A549 (cell line): ENCODE measurements at places on chromosomes 12 and 14.

GRCh38 chr12:106527356-106527755 lies 55.4 kb upstream of the RFX4 start:
- DNase-seq: no peak

DNA sequence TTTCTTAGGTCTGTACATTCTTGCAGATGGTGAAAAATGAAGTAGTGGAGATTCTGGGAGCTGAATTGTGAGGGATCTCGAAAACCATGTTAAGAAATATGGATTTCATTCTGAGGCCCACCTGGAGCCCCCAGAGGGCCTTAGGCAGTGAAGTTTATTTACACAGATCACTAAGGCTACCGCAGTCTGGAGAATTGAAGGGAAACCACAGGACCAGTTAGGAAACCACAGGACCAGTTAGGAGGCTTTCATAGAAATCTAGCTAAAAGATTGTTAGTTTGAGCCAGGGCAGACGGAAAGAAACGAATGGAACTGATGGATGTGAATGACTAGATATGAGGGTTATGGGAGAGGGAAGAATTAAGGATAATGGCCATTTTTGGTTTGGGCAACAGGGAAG lies 7.2 kb downstream of the CBLN3 start:
- no peak for DNase-seq

GRCh38 chr14:102726191-102726949 lies 50.9 kb upstream of the TRAF3 start:
- DNase-seq: no peak

DNA sequence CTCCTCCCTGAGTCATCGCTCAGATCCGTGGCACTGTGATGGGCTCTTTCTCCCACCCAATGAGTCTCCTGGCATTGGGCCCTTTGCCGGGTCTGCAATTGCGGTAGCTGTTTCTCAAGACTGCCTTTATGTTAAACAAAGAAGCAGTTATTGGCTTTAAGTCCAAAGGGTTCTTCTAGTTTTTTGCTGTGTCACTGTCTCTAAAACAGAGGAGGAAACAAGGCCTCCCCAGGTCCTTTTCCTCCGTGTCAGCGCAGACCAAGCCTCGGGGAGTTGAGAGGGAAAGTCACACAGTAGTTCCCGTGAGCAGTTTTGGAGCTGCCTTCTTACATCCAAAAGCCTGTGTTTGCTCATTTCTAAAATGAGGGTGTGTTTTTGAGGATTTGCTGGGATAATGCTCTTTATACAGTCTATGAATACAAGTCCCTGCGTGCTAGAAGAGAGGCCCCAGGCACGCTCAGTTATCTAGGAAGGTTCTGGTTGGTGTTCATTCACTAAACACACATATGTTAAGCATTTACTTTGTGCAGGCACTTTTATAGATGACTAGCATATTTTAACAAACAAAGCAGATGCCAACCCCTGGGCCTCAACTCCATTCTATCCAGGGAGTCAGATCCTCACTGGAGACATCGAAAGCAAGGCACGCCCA lies 126.0 kb upstream of the PZP start:
- no peak for DNase-seq

DNA sequence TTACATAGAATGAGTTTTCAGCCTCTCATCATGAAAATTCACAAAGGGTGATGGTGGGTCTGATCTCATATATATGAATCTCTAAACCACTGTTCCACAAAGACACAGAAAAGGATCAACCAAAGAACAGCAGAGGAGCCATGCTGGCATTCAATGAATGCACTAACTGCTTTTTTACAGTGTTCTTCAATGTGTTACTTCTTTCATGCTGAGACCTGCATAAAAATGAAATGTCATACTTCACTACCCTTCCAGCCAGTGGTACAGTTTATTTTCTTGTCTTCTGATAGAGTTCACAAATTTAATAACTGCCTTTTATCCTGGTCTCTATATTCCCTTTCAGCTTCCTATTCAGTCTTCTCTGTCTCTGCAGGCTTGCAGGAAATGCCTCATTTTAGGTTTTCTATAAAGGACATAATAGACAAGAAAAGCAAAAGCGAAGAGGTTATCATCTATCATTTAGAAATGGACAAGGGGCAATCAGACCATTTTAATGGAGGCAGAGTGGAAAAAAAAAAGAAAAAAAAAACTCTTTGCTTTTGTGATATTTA lies 836.7 kb upstream of the FOXG1 start:
- no peak for DNase-seq

- no peak for DNase-seq
Measured at GRCh38 chr14:50541159-50541567, 8.8 kb upstream of the MAP4K5 start.

DNA sequence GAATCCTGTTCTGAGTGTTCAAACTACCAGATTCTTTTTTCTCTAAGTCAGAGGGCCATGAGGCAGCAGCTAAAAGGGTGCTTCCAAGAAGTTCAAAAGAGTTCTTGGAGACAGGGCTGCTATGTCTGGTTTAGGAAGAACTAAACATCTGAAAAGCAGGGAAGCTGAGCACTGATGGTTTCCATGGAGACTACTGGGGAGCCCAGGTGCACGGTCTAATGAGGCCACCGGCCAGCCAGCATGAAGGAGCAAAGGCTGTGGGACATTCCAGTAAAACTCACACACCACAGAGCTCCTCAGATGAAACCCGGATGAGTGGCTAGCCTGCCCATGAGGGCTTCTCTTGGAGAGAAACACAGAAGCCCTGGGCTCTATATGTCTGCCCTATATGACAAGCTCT lies 97.3 kb downstream of the KCNK10 start:
- no peak for DNase-seq
